ENCODE measurements at places on chromosomes 12 and 14. TPM values are rescaled to one million over a fixed set of nuclear protein-coding genes. Genes with fewer than 3 reads are reported as not detected.

- DNase-seq: peak; percentile 82
Observed at GRCh38 chr12:92551853-92552397, 150.9 kb upstream of the PLEKHG7 start.

The PHETA1 gene
- 4.2 TPM for total RNA-seq

The CIROP gene
- not detected for total RNA-seq

DNA sequence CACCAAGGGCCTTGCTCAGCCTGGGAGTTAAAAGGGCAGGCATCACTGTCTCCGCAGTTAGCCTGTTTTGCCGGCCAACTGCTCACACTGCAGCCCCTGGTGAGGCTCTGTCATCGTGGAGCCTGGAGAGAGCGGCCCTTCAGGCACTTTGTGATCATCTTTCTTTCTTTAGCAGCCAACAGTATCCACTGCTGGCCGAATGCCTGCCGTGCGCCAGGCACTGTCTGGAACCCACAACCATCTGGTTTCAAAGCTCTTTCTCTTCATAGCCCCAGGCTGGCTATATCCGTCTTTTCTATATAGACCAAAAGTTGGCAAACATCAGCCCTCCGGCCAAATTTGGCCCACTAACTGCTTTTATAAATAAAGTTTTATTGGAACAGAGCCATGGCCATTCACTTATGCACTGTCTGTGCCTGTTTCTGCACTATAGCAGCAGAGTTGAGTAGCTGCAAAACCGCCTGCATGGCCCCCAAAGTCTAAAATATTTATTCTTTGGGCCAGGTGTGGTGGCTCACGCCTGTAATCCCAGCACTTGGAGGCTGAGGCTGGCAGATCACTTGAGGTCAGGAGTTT is 29.5 kb downstream of the SLC8B1 start:
- no peak for DNase-seq

The PTPRQ gene
- not detected for total RNA-seq

The GLIPR1 gene
- 123 TPM for total RNA-seq

- no peak for DNase-seq
Observed at GRCh38 chr12:54654926-54655325, 6.8 kb upstream of the DCD start.

The ERO1A gene
- total RNA-seq: 112 TPM

DNA sequence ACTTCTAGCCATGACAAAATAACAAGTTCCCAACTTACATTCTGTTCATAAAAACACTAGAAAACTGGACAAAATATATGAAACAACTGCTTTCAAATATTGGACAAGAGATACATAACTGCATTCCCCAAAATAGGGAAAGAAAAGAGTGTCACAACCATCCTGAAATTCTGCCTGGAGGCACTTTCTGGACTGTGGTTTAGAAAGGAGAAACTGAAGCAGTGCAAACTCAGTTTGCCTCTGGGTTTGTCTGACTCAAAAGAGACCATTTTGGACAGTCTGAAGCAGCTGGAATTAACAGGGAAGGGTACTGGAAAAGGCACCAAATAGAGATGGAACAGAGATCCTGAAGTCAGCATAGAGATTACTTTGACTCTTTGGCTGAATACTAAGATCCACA is 11.3 kb upstream of the SYT1 start:
- DNase-seq: no peak

DNA sequence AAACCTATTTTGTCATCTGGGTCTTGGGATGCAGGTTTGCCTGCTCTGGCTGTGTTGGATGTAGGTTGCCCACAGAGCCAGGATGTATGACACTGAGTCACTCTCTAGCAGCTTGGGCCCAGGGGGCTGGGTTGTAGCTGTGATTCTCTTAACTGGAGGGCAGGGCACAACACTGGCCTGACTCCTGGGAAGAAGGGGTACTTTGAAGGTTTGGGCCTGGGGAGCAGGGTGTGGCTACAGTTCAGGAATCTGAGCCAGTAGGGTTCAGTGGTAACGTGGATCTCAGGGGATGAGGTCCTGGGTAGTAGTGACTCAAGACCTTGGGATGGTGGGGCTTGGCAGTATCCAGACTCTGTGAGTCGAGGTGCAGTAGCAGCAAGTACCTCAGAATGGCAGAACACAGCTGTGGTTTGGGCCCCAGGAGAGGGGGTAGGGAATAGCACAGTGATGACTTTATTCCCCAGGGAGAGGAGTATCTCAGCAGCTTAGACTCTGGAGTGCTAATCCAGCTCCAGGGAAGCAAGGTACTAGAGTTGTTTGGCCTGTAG is 25.7 kb downstream of the TBC1D15 start:
- DNase-seq: peak; percentile 90

DNA sequence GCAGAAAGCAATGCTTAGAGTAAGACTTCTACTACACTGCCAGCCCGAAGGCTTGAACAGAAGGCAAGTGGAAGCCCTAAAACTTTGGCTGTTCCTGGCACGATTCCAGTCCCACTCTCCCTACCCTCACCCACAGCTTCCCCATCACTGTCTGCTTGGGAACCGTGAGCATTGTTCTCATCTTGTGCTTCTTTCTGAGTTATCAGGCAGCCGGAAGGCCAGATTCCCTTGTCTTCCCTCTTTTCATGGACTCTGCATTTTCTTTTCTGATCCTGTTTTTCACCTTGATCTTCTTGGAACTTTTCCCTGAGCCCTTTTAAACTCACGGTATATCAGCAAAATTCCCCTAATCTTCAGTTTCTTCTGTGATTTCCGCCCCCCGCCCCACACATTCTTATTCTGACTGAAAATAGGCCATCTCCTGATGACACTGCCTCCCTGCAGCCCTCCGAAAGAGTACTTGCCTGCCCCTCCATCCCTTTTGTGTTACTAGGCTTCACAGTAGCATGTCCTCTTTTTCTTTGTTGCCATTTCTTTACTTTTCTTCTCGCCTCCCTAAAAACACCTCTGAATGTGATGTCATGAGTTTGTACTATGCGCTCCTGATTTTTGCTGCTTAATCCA is 29.9 kb downstream of the RCOR1 start:
- no peak for DNase-seq

GRCh38 chr14:33704481-33704880 is 246.4 kb downstream of the EGLN3 start:
- no peak for DNase-seq

The MGP gene
- total RNA-seq: 0.23 TPM

- DNase-seq: no peak
Observed at GRCh38 chr12:100553936-100554335, 19.5 kb upstream of the GAS2L3 start.

GRCh38 chr12:67137256-67137655 is 131.9 kb upstream of the CAND1 start:
- no peak for DNase-seq

The SGPP1 gene
- total RNA-seq: 21.8 TPM

- no peak for DNase-seq
Observed at GRCh38 chr14:58298477-58299400, at the start of gene ARID4A. TSS of gene ARID4A (plus strand) at chr14:58298555. CDS start at chr14:58299855, 1,300 bp downstream.

The TPPP2 gene
- total RNA-seq: not detected

GRCh38 chr12:58419905-58420304 is 478.5 kb downstream of the ATP23 start:
- no peak for DNase-seq

DNA sequence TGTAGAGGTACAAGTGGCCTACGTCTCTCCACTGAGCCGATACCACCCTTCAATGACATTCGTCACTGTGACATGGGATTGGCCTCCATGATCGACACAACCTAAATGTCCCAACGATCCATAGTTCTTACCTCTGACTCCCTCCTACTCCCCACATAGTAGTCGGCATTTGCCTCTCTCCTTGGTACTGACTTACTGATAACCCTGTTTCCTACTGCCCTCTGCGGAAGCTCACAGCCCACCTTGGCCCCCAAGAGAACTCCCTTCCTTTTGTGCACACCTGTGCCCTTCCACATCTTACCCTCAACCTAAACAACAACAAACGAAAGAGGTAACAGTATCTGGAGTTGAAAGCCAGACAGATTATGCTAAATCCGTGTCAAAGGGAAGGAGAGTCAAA is 23.9 kb downstream of the VSX2 start:
- DNase-seq: no peak

The TROAP gene
- 35.8 TPM for total RNA-seq

The OR4E2 gene
- total RNA-seq: not detected

- no peak for DNase-seq
Observed at GRCh38 chr12:88437226-88437625, 143.0 kb downstream of the KITLG start.

DNA sequence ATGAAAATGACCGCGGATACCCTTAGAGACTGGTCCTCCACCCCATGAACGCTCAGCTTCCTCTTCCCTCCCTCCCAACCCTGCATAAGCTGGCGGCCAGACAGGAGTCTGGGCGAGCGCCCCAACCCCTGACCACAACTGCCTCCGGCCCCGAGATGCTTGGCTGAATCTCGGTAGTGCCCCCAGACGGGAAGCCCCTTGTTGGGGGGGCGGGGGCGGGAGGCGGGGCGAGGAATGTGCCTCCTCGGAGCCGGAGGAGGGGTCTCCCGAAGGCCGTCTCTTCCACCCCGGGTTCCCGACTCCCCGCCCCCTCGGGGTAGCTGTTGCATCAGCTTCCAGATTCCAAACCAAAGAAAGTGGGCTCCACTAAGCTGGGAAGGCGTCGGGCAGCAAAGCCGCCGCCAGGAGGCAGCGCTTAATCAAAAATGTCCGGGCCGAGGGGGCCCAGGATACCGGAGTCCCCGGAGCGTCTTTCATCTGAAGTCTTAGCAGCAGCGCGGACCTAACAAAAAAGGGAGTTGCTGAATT is 7.1 kb upstream of the MRPL52 start:
- peak; percentile 71 for DNase-seq

The BMP4 gene
- total RNA-seq: 1.8 TPM

DNA sequence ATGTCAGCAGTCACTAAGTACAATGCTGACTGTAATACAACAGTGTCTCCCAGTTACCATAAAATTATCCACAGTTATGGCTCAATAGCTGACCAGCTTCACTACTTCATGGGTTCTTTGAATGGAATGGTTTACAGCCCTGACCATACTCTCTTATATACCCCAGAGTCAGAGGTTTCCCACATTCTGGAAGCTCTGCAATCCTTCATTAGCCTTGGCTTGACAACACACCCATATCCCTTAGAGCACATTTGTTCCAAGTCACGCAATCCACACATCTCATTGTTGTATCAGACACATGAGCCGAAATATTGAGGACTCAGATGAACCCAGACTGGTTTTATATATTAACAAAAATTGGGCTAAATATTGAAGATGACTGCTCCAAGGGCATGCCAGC is 209.4 kb upstream of the PLXNC1 start:
- DNase-seq: no peak

GRCh38 chr14:42011221-42011620 is 404.5 kb downstream of the LRFN5 start:
- DNase-seq: no peak

The NPAS3 gene
- total RNA-seq: 0.18 TPM

DNA sequence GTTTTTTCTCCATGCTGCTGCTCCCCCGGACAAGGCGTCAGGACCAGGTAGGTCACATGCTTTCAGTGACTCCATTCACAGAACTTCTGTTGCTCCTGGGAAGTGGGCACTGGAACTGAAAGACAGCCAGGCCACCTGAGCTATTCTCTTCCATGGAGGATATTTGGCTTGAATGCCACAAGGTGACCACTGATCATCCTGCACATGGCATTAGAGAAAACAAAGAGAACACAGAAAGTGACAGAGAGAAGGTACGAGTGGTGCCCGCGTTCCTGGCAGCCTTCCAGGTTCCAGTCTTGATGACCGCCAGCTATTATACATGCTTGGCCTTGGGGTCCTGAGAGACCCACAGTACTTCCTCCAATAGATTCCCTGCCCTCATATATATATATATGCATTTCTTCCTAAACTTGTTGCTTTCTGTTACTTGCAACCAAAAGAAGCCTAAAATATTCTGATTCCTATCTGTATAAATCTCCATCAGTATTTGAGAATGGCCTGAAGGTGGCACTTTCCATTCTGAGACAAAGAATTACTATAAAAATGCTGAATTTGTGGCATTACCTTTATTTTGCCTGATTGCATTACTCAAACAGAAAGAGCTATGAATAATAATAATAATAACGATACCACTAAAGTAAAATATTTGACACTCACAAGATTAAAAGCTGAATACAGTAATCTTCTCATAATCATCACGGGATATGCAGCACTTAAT is 174.9 kb downstream of the FOXN3 start:
- no peak for DNase-seq

The PAX9 gene
- 2.2 TPM for total RNA-seq

GRCh38 chr14:52029881-52030280 is 39.0 kb downstream of the NID2 start:
- DNase-seq: no peak

The SPX gene
- total RNA-seq: 0.07 TPM

GRCh38 chr14:52111583-52111982 is 42.7 kb upstream of the NID2 start:
- peak; percentile 70 for DNase-seq

DNA sequence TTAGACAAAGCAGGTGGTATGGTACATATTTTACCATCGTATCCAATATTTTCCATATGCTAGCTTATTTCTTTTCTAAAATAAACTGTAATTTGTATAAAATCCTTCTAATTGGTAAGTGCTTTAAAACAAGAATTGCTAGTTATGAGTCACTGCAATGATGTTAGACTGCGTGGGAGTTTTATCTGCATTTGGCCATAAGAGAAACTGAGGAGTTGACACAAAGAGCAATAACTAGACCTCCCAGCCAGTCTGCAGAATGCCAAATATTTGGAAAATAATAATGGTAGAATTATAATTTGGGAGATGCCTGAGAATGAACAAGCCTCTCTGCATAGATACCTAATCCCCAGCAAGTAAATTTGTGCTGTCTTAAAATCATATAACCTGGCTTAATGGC is 61.7 kb upstream of the PTPRR start:
- DNase-seq: no peak

DNA sequence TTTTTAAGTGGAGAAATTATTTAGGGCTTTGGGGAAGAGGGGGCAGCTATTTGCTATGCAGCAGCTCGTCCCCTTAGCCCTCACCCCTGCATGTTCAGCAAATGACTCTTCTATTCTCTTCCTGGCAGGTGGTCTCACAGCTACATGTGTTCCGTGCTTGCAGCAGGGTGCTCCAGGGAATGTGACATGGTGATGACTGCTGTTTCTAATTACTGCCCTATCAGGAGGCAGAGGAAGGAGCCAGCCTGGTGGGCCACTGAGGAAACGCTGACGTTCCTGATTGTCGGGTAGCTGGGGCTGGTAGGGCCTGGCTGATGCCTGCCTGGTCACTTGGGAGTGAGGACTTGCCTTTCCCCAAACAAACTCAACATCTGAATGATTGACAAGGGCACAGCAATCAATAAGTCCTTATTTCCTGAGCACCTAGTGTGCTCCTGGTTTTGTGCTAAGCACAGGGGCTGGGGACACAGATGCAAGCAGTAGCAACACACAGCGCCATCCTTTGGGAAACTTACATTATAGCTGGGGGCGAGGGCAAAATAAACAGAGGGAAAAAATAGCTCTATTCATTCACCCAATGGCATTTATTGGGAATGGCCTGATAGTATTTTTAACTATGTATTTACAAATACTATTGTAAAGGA is 377.8 kb downstream of the FUT8 start:
- no peak for DNase-seq

GRCh38 chr12:71152851-71153250 is 4.9 kb downstream of the TSPAN8 start:
- peak; percentile 27 for DNase-seq
